Mesothelial cell of epicardium (in vitro differentiated cells): ENCODE measurements at places on chromosomes 11 and 22. TPM values are rescaled to one million over a fixed set of nuclear protein-coding genes. Genes with fewer than 3 reads are reported as not detected.

GRCh38 chr22:28381429-28382167 lies 298.0 kb downstream of the TTC28 start:
- H3K4me3 ChIP-seq: no peak overlapping the region
- H3K27me3 ChIP-seq: no peaks in the 10 kb centered on the region
- peaks cover 23% of the 10 kb centered on the region for H3K4me1 ChIP-seq
- peaks cover 3% of the 10 kb centered on the region for H3K36me3 ChIP-seq
- no peak for DNase-seq

MAML2 gene
- total RNA-seq: 36.4 to 38.4 TPM (median 38.3 TPM) in 3 replicates

OR4A5 gene
- total RNA-seq: not detected in 3 replicates

DNA sequence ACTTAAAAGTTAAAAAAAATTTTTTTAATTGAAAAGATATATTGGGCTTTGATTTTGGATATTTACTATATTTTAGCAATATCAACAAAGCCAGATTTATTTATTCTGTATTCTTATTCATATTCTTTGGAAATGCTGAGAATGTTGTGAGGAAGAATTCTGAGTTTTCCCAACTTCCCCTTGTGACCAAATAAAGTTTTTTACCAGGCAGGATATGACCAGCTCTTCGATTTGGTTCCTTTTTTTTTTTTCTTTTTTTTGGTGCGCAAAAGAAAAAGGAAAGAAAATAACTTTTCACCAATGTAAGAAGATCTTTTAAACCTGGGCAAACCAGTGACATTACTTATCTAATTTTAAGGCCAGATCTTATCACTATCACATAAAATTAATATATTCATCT lies 12.9 kb downstream of the TCP11L1 start:
- peaks cover 17% of the 10 kb centered on the region for H3K36me3 ChIP-seq
- peaks cover 12% of the 10 kb centered on the region for H3K4me1 ChIP-seq
- no peak overlapping the region for H3K27ac ChIP-seq
- DNase-seq: no peak

DNA sequence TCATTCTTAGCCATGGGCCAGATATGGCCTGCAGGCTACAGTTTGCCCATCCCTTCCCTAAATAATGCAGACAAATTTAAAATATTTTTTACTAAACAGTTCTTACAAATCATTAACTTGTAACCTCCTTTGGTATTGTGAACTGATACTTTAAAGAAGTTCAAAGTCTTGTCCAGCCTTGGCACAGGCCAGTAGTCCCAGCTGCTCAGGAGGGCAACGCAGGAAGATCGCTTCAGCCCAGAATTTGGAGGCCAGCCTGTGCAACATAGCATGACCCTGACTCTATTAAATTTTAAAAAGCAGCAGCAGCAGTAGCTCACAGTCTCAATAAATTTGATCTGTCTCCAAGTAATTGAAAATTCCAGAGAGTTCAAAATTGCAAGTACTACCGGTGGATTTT lies 83.7 kb upstream of the ARHGAP32 start:
- no peak overlapping the region for H3K4me3 ChIP-seq
- no peak for DNase-seq
- H3K36me3 ChIP-seq: no peaks in the 10 kb centered on the region

GRCh38 chr11:38046571-38047135 lies 1448.6 kb upstream of the RAG2 start:
- DNase-seq: no peak
- H3K4me1 ChIP-seq: peaks cover 43% of the 10 kb centered on the region
- H3K27me3 ChIP-seq: no peaks in the 10 kb centered on the region
- H3K27ac ChIP-seq: peak overlapping the region; percentile 51
- H3K36me3 ChIP-seq: peaks cover 6% of the 10 kb centered on the region

GRCh38 chr11:69647761-69648497 lies 7.0 kb downstream of the CCND1 start:
- no peaks in the 10 kb centered on the region for H3K27me3 ChIP-seq
- H3K27ac ChIP-seq: no peak overlapping the region
- H3K4me3 ChIP-seq: no peak overlapping the region
- peaks cover 14% of the 10 kb centered on the region for H3K36me3 ChIP-seq
- peaks cover 14% of the 10 kb centered on the region for H3K4me1 ChIP-seq

DNA sequence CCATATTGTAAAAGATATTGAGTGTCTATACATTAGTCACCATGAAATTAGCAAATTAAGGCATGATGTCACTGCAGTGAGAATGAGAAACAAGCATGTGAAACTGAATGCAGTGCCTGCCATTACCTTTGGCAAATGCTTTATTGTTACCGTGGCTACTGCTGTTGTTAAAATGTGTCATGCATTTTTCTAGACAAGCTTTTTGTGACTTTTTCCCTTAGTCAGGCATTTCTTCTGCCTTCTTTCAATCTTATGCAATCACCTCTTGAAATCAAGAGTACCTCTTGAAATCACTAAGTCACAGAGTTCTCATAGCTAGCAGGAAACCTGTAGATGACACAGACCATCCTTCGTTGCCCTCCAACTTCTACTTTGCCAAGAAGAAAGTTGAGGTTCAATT lies 461.7 kb upstream of the TENM4 start:
- no peak overlapping the region for H3K4me3 ChIP-seq
- peaks cover 2% of the 10 kb centered on the region for H3K27me3 ChIP-seq
- DNase-seq: no peak
- no peaks in the 10 kb centered on the region for H3K36me3 ChIP-seq
- H3K4me1 ChIP-seq: no peaks in the 10 kb centered on the region
- no peak overlapping the region for H3K27ac ChIP-seq

GRCh38 chr11:130647371-130647770 lies 198.9 kb downstream of the ADAMTS15 start:
- no peaks in the 10 kb centered on the region for H3K36me3 ChIP-seq
- DNase-seq: no peak
- H3K27me3 ChIP-seq: no peaks in the 10 kb centered on the region

GRCh38 chr11:1746956-1747752 lies 3.2 kb downstream of the IFITM10 start:
- DNase-seq: no peak
- H3K27me3 ChIP-seq: peaks cover 47% of the 10 kb centered on the region
- no peaks in the 10 kb centered on the region for H3K36me3 ChIP-seq

GRCh38 chr22:42367980-42368378 lies 64.2 kb downstream of the NFAM1 start:
- peaks cover 44% of the 10 kb centered on the region for H3K4me1 ChIP-seq
- no peak overlapping the region for H3K27ac ChIP-seq
- no peaks in the 10 kb centered on the region for H3K36me3 ChIP-seq
- peaks cover 47% of the 10 kb centered on the region for H3K27me3 ChIP-seq
- H3K4me3 ChIP-seq: peak overlapping the region; percentile 73

PANX2 gene
- 6.0 to 7.0 TPM (median 6.4 TPM) in 3 replicates for total RNA-seq

- peaks cover 42% of the 10 kb centered on the region for H3K36me3 ChIP-seq
- no peak overlapping the region for H3K27ac ChIP-seq
- no peak overlapping the region for H3K4me3 ChIP-seq
- no peaks in the 10 kb centered on the region for H3K4me1 ChIP-seq
- DNase-seq: no peak
These were observed 22.4 kb downstream of the SIK2 start for GRCh38 chr11:111624608-111625007.

- DNase-seq: no peak
- H3K36me3 ChIP-seq: peaks cover 7% of the 10 kb centered on the region
- H3K27ac ChIP-seq: no peak overlapping the region
These were observed 85.8 kb downstream of the RELT start for GRCh38 chr11:73461964-73462363.

GRCh38 chr22:44151676-44152075 lies 29.0 kb upstream of the PARVG start:
- H3K36me3 ChIP-seq: peaks cover 2% of the 10 kb centered on the region
- H3K27me3 ChIP-seq: peaks cover 31% of the 10 kb centered on the region
- H3K4me1 ChIP-seq: peaks cover 17% of the 10 kb centered on the region
- H3K4me3 ChIP-seq: no peak overlapping the region

- no peaks in the 10 kb centered on the region for H3K27me3 ChIP-seq
- DNase-seq: no peak
- no peak overlapping the region for H3K27ac ChIP-seq
- H3K4me3 ChIP-seq: no peak overlapping the region
These were observed 8.1 kb downstream of the JRKL start for GRCh38 chr11:96397863-96398262.

DNA sequence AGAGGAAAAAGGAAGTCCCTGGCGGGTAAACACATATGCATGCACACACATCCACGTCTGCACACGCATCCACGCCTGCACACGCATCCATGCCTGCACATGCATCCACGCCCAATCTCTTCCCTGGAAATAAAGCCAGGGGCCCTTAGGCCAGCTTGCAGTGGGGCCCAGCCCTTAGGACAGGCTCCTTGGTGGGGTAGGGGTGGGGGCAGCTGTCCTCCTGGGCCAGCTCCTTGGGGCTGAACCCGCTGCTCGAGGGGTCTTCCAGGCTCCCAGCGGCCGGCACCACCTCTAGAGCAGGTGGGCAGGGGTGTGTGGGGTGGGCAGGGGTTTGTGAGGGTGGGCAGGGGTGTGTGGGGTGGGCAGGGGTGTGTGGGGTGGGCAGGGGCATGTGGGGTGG lies 1.9 kb downstream of the C11orf21 start:
- peaks cover 14% of the 10 kb centered on the region for H3K4me1 ChIP-seq
- no peaks in the 10 kb centered on the region for H3K36me3 ChIP-seq
- H3K27me3 ChIP-seq: peaks cover 14% of the 10 kb centered on the region
- H3K27ac ChIP-seq: no peak overlapping the region
- no peak overlapping the region for H3K4me3 ChIP-seq

DNA sequence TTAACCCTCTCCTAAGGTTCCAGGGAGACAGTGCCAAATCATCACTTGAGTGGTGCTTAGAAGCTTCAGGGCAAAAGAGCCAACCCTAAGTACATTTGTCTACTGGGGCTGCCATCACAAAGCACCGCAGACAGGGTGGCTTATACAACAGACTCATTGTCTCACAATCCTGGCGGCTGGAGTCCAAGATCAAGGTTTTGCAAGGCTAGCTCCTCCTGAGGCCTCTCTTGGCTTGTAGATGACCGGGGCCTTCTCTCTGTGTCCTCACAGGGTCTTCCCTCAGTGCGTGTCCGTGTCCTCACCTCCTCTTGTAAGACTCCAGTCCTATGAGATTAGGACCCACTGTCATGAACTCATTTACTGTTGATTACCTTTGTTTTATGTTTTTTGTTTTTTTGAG lies 34.1 kb upstream of the CD81 start:
- no peaks in the 10 kb centered on the region for H3K36me3 ChIP-seq
- H3K4me1 ChIP-seq: no peaks in the 10 kb centered on the region
- no peak overlapping the region for H3K4me3 ChIP-seq
- DNase-seq: no peak
- H3K27ac ChIP-seq: no peak overlapping the region

- H3K4me1 ChIP-seq: peaks cover 18% of the 10 kb centered on the region
- H3K4me3 ChIP-seq: no peak overlapping the region
- H3K27ac ChIP-seq: no peak overlapping the region
These were observed 136.6 kb upstream of the NAV2 start for GRCh38 chr11:19576054-19576453.

- no peak for DNase-seq
- peaks cover 88% of the 10 kb centered on the region for H3K27me3 ChIP-seq
- H3K36me3 ChIP-seq: no peaks in the 10 kb centered on the region
- peak overlapping the region; percentile 52 for H3K4me3 ChIP-seq
These were observed 1.5 kb downstream of the GAL start for GRCh38 chr11:68685656-68686380.

JAML gene
- total RNA-seq: not detected in 3 replicates

EHBP1L1 gene
- total RNA-seq: 30.4 to 35.2 TPM (median 33.8 TPM) in 3 replicates

RFPL3 gene
- not detected in 3 replicates for total RNA-seq

GRCh38 chr11:61524963-61525587 lies 16.5 kb downstream of the LRRC10B start:
- no peaks in the 10 kb centered on the region for H3K36me3 ChIP-seq
- no peak overlapping the region for H3K27ac ChIP-seq
- peaks cover 6% of the 10 kb centered on the region for H3K27me3 ChIP-seq

GRCh38 chr11:78906566-78906965 lies 331.9 kb upstream of the NARS2 start:
- H3K36me3 ChIP-seq: peaks cover 8% of the 10 kb centered on the region
- no peaks in the 10 kb centered on the region for H3K27me3 ChIP-seq
- DNase-seq: no peak
- H3K4me1 ChIP-seq: peaks cover 16% of the 10 kb centered on the region
- H3K4me3 ChIP-seq: no peak overlapping the region
- H3K27ac ChIP-seq: peak overlapping the region; percentile 70

DNA sequence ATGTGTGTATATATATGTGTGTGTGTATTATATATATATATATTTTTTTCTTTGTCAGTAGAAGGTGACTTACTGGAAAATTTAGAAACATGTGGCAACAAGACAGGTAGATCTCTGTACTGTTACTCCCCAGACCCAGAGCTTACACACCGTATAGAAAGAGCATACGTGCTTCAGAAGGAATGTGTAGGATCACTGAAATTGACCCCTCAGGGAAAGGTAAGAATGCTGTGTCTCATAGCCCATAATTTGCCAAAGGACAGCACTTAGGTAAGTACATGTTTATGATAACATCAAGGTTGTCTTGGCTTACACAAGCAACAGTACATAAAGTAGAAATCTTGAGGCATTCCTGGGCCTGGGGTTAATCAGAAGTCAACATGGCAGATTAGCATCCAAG lies 54.2 kb upstream of the PDE3B start:
- H3K27me3 ChIP-seq: no peaks in the 10 kb centered on the region
- no peak for DNase-seq
- no peak overlapping the region for H3K4me3 ChIP-seq
- H3K4me1 ChIP-seq: peaks cover 23% of the 10 kb centered on the region

GRCh38 chr11:34308913-34309585 lies 48.8 kb downstream of the ABTB2 start:
- no peak overlapping the region for H3K4me3 ChIP-seq
- H3K27ac ChIP-seq: no peak overlapping the region
- H3K36me3 ChIP-seq: no peaks in the 10 kb centered on the region

DNA sequence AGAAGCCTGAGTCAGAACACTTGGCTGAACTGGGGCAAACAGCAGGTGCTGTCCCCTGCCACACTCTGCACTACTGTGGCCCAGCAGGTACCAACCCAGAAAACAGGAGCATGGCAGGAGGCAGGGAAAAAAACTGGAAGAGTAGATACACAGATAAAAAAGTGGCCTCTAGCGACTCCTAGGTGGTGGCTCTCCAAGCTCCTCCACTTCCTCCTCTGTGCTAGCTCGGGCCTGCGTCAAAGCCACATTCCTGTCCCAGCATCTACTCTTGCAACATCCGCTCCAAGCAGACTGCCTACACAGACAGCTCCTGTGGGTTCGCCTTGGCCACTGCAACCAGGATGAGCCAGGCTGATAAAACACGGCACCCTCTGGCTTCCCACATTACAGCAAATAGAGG lies 6.9 kb downstream of the OR8B12 start:
- no peak for DNase-seq
- no peak overlapping the region for H3K4me3 ChIP-seq
- H3K27me3 ChIP-seq: no peaks in the 10 kb centered on the region
- peak overlapping the region; percentile 12 for H3K27ac ChIP-seq
- H3K36me3 ChIP-seq: no peaks in the 10 kb centered on the region

GRCh38 chr22:16824716-16825687 lies at the start of gene XKR3:
Gene XKR3 (minus strand): TSS chr22:16825411. CDS start chr22:16808073, 17,338 bp downstream.
- no peak within 1 kb of the TSS for H3K4me3 ChIP-seq
- no peak for DNase-seq
- no peak within 1 kb of the TSS for H3K27ac ChIP-seq
- no peaks in the 10 kb centered on the region for H3K4me1 ChIP-seq
- H3K36me3 ChIP-seq: no peaks in the 10 kb centered on the region

OR51B2 gene
- 0.41 to 0.56 TPM in 2 of 3 replicates, not detected in the other for total RNA-seq
